ENCODE measurements at places on chromosomes 13 and 19.
A peak's percentile ranks its signal among the peaks of the same experiment; 100 is the strongest.

DNA sequence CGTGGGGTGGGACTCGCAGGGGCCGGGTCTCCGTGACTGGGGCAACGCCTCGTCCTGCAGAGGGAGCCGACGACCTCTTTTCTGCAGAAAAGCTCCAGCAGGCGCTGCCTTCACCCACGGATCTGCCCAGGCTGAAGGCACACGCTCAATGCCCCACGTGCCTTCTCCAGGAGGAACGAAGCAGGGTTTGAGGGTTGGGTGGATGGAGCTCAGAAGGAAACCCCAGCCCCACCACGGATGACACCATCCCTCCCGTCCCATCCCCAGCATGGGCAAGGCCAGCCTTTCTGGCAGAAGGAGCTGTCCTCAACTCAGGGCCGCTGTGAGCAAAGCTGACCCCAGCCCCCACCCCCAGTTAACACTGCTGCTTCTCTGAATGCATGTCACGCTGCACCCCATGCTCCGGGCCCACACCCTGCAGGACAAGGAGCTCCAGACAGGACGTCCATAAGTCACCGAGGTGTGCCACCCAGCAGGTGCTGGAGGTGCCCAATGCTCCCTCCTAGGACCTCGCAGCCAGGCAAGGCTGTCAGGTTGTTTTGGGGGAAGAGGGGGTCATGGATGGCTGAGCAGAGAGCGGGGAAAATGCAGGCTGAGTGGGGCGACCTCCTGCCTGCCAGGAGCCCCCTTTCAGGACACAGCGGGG, 7.4 kb downstream of the C19orf25 start:
- DNase-seq: peak; percentile 22

DNA sequence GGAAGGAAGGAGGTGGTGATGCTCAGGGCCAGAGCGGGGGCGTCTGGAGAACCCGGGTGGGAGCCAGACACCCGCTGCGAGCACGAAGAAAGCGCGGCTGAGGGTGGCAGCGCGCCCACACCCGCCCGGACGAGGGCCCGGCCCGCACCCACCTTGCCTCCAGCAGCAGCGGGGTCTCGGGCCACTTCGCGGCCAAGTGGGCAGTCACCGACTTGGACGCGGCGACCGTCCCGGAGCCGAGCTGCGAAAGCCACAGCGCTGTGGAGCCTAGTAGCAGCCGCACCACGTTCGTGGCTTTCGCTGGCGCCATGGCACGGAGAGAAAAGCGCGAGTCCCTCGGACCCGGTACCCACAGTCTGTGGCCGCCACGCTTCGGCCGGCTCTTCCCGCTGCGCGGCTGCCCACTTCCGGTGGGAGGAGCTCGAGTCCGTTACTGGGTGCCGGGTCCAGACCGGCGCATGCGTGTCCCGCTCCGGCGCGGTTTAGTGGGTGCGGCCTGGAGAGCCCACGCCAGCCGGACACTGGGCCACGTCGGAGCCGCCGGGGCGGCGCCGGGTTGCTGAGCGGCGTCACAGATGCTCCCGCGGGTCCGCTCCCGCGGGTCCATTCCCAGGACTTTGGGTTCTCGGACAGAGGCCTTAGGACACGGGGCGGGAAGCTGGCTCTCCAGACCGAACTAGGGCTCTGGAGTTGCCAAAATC, at the start of gene UGGT2:
TSS of gene UGGT2 (minus strand) at position 399 of the 701 bp plus-strand sequence. CDS start at position 310, 89 bp downstream.
- peak; percentile 26 for DNase-seq

- no peak for DNase-seq
Measured at GRCh38 chr13:39044536-39044935, 6.3 kb downstream of the NHLRC3 start.

DNA sequence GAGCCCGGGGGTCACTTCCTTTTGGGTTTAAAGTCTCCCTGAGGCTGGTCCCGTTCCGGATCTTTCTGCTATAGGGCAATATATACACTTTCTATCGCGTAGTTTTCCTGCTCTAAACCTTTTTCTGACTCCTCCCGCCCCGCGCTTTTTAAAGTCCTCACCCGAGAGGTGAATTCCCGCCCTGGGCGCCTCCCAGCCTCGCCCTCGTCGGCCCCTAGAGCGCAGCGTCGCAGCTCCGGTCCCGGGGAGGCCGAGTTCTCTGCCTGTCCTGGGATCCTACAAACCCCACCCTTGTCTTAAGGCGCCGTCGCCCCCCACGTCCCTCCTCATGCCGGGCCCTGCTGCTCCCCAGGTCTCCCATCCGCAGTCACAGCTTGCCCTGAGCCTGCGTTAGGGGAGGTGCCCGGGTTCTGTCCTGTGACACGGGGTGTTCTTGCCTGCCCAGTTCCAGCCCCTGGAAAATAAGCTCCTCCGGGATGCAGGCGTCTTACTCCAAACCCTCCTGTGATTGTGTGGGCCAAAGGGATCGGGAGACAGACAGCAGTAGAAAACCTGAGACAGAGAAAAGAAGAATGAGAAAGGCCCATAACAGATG, 491 bp downstream of the ZNF525 start:
- peak; percentile 60 for DNase-seq

GRCh38 chr19:51253088-51253806, 2.4 kb downstream of the SIGLECL1 start:
- DNase-seq: no peak
